ENCODE measurements at places on chromosomes 3 and 15. TPM values are rescaled to one million over a fixed set of nuclear protein-coding genes. Genes with fewer than 3 reads are reported as not detected.

Gene RAD51
- 52.4 TPM for total RNA-seq

DNA sequence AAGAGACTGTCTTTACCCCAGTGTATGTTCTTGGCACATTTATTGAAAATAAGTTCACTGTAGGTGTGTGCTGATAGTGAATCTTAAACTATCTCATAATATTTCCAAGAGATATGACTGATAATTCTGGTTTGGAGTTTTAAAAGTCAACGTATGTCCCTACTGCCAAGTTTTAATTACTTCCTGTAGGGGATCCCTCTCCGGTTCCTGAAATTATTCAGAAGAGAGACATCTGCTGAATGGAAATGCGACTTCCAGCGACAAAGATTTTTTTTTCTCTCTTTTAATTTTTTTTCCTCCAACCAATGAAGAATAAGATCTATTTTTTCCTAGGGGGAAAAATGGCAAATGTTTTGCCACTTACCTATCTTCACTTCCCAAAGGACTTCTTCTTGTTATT lies 498.9 kb upstream of the TGFBR2 start:
- no peak for DNase-seq

DNA sequence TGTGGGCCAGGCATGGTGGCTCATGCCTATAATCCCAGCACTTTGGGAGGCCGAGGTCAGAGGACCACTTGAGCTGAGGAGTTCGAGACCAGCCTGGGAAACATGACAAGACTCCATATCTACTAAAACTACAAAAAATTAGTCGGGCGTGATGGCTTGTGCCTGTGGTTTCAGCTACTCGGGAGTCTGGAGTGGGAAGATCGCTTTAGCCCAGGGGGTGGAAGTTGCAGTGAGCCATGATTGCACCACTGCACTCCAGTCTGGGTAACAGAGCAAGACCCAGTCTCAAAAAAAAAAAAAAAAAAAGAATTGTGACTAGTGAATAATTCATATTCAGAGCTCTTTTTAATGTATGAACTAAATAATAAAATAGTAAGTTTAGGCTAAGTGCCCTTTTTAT lies 87.8 kb upstream of the TSEN2 start:
- DNase-seq: no peak

GRCh38 chr15:75153087-75153486 lies 48.6 kb upstream of the C15orf39 start:
- no peak for DNase-seq
